Neuronal stem cell (in vitro differentiated cells): ENCODE measurements at places on chromosomes 7 and 10.

DNA sequence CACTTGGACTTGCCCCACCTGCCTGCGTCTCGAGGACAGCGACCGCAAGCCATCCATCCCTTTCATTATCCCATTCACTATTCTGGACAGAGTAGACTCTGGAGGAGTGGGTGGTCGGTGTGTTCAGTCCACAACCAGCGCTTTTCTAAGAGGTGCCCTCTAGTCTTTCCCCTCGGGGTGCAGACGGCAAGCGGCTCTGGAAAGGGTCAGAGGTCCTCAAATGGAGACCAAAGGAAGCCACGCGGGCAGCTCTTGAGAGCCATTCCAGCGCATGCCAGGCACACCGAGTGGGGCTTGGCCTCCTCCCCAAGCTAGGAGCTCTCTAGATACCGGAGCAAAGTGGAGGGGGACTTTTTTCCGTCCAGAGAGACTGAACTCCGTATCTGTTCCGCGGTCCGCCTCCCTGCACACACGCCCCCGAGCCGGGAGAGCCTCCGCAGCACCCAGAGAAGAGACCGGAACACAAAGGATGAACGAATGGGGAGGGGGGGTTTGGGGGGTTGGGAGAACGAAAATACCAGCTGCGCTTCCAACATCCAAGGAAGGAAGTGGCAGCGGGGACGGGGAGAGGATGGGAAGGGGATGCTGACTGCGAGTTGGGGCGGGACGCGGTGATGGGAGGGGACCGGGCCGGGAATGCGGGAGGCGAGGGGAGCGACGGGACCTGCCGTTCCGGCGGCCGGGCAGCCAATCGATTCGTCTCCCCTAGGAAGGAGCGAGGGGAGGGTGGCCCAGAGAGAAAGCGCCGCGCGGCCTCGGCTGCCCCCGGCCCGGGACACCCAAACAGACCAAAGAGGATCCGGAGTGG lies 515 bp downstream of the GSDME start:
- peak; percentile 55 for DNase-seq

GRCh38 chr10:118407026-118407425 lies 64.9 kb upstream of the FAM204A start:
- no peak for DNase-seq

GRCh38 chr7:101236292-101236835 lies 1.2 kb downstream of the CLDN15 start:
- no peak for DNase-seq

GRCh38 chr7:128265156-128265905 lies 24.3 kb downstream of the LEP start:
- no peak for DNase-seq

GRCh38 chr7:150716368-150716767 lies at the start of gene GIMAP1:
Gene GIMAP1, plus strand, starts transcription at chr7:150716613. Its CDS starts 2,435 bp downstream, at chr7:150719048.
- DNase-seq: no peak

GRCh38 chr7:126840869-126841268 lies 411.9 kb downstream of the GRM8 start:
- DNase-seq: no peak

GRCh38 chr10:113754125-113754524 lies 2.6 kb downstream of the PLEKHS1 start:
- DNase-seq: no peak

DNA sequence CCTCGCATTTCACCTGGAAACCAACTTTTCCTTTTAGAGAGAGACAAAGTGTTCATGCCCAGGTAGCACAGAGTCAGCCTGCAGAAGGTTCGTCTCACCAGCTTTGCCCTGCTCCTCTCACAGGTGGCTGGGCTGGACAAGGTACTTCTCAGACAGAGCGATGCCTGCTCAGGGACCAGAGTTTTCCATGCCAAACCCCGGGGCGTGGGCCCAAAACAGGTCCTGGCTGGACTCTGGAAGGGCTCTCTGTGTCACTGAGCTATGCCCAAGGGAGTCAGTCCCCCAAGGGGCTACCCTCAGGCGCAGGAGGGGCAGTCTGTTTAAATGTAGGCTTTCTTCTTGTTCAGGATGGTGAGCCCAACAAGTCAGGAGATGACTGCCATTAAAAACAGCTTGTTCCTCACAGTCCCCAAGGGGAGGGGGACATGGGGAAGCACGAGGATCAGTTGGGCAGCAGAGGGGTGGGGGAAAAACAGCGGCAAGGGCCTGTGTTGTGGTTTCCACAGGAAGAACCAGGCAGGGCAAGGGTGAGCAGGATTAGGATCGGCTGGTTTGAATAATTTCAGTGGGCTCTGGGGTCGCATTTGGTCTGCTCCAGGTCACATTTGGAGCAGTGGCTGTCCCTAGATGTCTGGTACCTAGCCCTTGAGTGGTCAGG lies 55.5 kb upstream of the FIGNL1 start:
- no peak for DNase-seq

DNA sequence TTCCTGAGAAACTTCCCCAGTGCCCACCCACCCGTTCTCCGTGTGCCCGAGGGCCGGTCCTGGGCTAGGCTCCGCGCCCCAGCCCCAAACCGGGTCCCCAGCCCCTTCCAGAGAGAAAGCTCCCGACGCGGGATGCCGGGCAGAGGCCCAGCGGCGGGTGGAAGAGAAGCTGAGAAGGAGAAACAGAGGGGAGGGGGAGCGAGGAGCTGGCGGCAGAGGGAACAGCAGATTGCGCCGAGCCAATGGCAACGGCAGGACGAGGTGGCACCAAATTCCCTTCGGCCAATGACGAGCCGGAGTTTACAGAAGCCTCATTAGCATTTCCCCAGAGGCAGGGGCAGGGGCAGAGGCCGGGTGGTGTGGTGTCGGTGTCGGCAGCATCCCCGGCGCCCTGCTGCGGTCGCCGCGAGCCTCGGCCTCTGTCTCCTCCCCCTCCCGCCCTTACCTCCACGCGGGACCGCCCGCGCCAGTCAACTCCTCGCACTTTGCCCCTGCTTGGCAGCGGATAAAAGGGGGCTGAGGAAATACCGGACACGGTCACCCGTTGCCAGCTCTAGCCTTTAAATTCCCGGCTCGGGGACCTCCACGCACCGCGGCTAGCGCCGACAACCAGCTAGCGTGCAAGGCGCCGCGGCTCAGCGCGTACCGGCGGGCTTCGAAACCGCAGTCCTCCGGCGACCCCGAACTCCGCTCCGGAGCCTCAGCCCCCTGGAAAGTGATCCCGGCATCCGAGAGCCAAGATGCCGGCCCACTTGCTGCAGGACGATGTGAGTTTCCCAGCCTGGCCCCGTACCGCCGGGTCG lies at the start of gene SCD:
Gene SCD (plus strand): TSS at position 469 of the 803 bp plus-strand sequence. CDS start 272 bp downstream, at position 741.
- peak; percentile 92 for DNase-seq

- no peak for DNase-seq
Measured at GRCh38 chr7:123241809-123242208, 42.0 kb upstream of the SLC13A1 start.

DNA sequence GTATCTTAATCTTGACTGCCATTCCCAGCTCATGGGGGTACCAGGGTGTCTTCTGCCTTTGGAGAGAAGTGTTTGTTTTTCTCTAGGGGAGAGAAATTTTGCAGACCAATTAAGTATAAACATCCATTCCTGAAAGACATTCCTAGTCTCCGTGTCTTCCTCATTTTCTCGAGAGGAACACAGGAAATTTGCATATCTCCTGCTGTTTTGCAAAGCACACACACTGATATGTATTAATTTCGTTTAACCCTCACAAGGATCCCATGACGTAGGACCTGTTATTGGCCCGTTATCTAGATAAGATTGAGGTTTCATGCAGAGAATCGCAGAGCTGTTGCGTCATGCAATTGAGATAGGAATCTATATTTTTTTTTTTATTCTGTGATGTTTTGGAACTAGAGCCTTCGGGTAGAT lies 944 bp downstream of the RHBDD2 start:
- no peak for DNase-seq

DNA sequence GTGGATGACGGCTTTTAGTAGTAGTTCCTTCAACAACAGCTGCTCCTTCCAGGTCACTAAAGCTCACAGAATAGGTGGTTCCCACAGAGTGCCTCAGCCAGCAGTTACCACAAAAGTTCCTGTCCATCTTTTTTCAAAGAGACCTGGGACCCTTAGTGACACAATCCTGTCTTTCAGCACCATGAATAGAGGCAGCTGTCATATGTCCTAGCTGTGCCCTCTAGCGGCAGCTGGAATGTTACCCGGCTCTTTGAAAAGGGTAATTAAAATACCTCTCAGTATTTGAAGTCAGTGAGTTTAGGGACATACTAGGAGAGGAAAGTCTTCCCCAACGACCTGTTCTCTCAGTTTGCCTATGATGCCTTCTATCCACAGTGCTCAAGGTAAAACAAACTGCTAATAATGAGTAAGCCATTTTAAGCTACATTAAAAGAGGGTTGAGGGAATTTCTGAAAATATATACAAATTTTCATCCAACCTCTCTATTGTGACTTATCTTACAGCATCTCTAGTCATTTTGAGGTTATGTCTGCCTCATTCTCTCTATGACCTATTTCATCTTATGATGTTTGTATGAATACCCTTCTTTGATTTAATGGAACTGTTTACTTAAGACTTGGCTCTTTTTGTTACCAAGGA lies 290.8 kb downstream of the NXPH1 start:
- DNase-seq: peak; percentile 67

DNA sequence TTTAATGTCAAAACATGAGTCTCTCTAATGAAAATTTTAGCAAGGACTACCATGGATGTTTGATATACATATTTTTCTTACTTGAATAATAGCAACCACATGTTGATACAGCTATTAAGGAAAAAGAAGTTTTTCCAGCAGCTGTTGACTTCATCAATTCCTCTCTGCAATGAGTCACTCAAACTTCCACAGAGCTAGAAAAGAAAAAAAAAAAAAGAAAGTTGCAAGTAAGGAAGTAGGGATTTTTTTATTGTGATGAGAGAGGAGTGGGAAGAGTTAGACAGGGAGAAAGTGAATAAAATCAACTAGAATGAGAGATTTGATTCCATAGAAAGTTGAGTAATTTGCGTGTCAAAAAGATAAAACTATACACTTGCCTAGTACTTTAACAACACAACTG lies 46.2 kb downstream of the CAV1 start:
- DNase-seq: no peak

- DNase-seq: peak; percentile 89
Measured at GRCh38 chr10:11611248-11612020, at the start of gene USP6NL. Gene USP6NL, minus strand, starts transcription at chr10:11611650. Its CDS starts 14,016 bp downstream, at chr10:11597634.

- no peak for DNase-seq
Measured at GRCh38 chr10:78062296-78062695, 28.6 kb downstream of the RPS24 start.

- no peak for DNase-seq
Measured at GRCh38 chr7:102431617-102432298, 1.6 kb upstream of the ORAI2 start.

DNA sequence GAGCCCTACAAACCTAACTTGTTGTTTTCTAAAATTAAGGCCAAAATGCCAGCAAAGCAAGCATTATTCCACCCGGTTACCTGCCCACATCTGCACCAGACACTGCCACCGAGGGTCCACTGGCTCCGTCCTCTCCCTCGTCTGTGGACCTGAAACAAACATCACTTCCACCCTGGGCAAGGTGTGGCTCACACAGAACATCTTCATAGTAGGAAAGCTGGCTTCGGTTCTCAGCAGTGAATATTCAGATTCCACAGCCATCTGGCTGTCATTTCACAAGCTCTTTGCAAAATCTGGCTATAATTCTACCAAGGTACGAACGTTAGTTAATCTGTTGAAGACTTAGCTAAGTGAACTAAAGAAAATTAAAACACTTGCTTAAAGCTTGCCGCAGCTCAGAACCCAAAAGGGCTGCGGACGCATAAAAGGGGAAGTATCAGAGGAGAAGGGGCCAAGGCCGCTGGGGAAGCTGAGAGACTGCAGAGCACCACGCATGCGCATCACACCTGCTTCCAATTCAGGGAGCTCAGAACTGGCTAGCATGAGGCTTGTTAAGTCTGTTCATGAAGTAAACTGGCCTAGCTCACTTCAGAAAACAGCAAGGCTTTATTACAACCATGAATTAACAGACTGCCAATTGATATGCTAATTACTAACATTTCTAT lies 46.1 kb downstream of the PTPRN2 start:
- no peak for DNase-seq

GRCh38 chr7:39356172-39356925 lies 209.9 kb upstream of the YAE1 start:
- DNase-seq: no peak

DNA sequence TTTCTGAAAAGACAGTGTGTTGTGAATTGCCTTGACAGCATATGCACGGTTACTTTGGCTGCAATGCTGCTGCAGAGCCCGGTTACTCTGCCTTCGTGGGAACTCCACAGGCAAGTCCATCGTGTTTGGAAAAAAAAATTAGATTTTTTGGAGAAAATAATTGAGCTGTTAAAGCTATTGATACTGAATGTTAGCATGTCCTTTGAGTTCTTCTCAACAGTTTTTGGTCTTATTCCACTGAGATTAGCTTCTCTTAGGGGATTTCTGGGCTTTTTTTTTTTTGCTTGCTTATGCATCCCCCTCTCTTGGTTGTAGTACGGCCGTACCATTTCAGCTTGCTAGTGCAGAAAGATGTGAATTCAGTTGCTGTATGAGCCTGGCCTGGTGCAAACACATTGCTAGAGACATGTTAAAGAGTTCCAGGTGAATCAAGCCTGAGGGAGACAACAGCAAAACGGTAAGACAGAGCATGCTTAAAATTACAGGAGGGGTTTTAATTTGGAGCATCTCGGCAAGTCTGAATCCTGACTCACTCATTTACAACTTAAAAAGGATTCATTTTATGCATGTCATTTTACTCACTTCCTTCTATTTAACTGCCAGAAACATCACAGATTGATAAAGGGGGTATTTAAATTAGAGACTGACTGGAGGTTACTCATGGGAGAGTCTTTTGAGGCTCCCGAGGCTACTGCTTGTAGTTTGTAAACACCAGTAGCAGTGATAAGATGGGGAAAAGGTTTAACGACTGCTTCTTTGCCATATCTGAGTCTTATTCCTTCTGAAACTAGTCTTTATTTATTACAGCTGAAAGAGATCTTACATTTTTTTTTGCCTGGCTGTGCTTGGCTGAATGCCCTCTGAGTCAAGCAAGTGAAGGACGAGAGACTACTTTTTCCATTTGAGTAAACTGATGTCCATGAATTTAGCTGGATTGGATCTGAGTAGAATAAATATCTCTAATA lies 113.7 kb downstream of the CDK14 start:
- no peak for DNase-seq

- no peak for DNase-seq
Measured at GRCh38 chr7:91327346-91327745, 63.1 kb downstream of the FZD1 start.

DNA sequence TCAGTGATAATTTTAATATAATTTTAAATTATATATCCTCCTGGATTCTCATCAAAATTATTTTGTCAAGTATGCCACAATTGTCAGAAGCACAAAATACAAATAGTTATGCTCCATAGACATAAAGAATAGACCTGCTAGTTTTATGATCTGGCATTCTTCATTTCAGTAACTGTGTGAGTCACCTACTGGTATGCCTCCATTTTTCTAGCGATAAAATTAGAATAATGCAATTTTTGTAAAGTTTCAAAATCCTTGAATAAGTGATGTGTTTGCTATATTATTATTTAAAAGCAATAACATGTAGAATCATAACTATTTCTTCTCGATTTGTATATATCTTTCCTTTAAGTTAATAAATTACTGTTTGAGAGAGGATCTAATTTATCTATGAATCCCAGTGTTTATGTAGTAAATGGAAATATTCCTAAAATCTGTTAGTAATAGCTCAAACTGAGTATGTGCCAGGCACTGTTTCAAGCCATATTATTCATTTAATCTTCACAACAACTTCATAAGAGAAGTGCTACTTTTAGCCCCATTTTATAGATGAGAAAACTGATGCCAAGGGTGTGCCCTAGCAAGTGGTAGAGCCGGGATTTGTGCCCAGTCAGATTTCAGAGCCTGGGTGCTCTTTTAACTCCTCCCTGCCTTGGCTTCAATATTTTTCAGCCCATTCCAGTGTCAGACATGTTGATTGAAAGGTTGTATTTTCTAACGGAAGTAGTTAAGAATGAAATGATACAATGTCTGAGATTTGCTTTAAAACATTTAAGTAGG lies 38.4 kb downstream of the NET1 start:
- no peak for DNase-seq
